ENCODE measurements at places on chromosomes 11 and 22. TPM values are rescaled to one million over a fixed set of nuclear protein-coding genes. Genes with fewer than 3 reads are reported as not detected.

DNA sequence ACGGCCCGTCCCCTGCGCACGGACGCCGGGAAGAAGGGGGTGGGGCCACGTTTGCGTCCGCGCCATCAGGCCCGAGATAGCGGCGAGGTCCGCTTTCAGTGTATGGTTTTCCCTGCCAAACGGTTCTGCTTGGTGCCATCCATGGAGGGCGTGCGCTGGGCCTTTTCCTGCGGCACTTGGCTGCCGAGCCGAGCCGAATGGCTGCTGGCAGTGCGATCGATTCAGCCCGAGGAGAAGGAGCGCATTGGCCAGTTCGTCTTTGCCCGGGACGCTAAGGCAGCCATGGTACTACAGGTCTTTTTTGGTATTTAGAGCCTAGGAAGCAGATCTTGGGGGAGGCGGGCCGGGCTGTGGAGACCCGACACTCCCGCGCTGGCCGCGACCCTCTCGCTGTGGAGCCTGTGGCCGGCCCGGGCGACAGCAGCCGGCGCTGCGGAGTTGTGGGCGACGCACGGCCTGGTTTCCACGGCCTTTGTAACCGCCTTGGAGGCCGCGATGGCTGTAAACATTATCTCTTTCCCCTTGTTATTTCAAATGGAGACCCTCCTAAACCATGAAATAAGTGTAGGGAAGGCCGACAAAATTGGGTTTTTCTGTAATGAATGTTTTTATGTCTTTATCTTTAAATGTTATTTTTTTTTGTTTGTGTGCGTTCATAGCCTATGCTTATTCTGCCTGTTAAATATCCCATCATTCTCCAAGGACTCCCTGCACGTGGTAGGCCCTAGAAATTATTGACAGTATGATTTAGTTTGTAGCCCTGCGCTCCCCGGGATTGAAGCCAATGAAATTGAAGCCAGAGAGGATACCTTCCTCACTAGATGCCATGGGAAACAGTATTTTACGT lies at the start of gene AASDHPPT:
TSS of gene AASDHPPT (plus strand) at position 54 of the 847 bp plus-strand sequence. CDS start at position 103, 49 bp downstream.
- peak; percentile 37 for DNase-seq
- no peaks in the 10 kb centered on the region for H3K27me3 ChIP-seq
- H3K36me3 ChIP-seq, result no peaks in the 10 kb centered on the region
- H3K4me1 ChIP-seq, result peaks cover 5% of the 10 kb centered on the region

The POU2AF1 gene
- 0.90 TPM for total RNA-seq

DNA sequence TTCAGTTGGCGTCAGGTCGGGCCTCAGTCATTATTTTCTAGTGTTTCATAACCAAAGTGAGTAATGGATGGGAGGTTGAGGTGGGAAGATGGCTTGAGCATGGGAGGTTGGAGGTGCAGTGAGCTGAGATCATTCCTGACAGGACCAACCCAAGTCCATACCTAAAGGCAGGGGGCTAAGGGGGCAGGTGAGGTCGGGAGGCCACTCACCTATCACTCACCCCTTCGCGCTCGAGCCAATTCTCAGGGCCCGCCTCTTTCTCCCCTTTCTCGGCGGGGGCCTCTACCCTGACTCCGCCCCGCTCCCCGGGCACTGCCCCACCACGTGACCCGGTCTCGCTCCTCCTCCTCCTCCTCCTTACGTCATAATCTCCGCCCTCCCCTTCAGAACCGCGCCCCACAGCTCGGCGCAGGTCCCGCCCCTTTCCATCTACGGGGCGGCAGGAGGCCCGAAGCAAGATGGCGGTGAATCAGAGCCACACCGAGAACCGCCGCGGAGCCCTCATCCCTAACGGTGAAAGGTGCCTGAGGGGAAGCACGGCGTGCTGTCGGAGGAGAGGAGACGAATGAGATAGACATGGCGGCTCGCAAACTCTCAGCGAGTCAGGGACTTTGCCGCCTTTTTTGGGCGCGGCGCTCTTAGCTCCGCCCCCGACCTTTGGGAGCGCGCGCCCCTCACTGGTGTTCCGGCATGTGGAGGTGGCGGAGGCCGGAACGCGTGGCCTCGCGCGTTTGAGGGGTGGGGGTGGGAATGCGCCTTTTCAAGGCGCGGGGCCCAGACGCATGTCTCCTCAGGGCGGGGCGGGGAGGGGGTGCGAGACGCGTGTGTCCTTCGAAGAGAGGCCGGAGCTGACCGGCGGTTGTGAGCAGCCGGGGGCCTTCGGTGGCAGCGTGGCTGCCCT lies at the start of gene WBP2NL:
TSS of gene WBP2NL (plus strand) at position 428 of the 901 bp plus-strand sequence. CDS start at position 459, 31 bp downstream.
- peak within 1 kb of the TSS; percentile 52 for H3K4me3 ChIP-seq
- DNase-seq, result peak; percentile 50
- H3K4me1 ChIP-seq, result peaks cover 12% of the 10 kb centered on the region
- peak within 1 kb of the TSS; percentile 32 for H3K27ac ChIP-seq
- H3K27me3 ChIP-seq, result peaks cover 23% of the 10 kb centered on the region
- H3K36me3 ChIP-seq, result no peaks in the 10 kb centered on the region

DNA sequence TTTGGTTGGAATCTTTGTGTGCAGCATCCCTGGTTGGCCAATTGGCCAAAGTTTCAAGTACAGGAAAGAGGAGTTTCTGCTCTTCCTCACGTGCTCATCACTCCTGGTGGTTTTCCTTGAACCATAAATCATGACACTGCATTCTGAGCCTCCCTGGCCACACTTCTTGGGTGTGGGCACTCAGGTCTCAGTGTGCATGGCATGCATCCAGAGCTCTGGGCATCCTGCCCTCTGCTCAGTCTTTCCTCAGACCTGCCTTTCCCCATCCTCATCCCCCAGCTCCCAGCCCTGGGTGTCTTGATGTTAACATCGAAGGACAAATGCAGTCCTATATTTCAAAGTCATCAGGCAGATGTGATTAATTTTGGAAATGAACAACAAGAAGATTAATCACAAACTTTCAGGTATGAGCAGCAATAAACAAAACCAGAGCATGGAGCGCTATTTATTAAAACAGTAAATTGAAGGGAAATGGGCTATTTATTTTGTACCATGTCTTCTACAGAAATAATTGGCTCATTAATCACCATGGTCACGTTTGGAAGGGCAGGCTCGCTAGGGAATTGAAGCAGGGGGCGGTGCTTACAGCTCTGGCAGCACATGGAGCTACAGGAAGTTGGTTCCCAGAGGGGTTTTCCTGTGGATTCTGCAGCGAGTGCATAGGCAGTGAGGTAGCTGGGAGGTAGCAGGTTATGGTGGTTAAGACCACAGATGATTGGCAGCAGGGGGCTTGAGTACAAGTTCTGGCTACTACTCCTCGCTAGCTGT lies 89.6 kb downstream of the CSNK2A3 start:
- peaks cover 3% of the 10 kb centered on the region for H3K27me3 ChIP-seq
- peaks cover 6% of the 10 kb centered on the region for H3K4me1 ChIP-seq
- no peak for DNase-seq
- H3K4me3 ChIP-seq, result no peak overlapping the region

DNA sequence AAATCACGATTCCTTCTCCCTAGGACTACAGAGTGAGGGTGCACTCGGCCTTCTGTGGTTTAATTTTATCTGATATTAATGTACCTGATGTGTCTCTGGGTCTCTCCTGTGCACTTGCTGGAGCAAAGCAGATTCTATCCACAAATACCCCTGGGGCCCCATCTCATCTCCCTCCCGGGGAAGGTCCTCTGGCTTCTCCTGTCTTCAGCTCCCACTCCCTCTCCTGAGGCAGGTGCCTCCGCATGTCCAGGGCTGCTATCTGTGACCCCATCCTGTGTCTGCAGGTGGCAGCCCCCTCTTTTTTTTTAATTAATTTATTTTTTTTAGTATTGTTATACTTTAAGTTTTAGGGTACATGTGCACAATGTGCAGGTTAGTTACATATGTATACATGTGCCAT lies 558.7 kb downstream of the BRD1 start:
- H3K36me3 ChIP-seq, result no peaks in the 10 kb centered on the region
- H3K4me1 ChIP-seq, result no peaks in the 10 kb centered on the region
- DNase-seq, result no peak
- H3K27ac ChIP-seq, result no peak overlapping the region

The APOBEC3H gene
- 1.6 TPM for total RNA-seq

The APOBEC3G gene
- 32.3 TPM for total RNA-seq

The KRTAP5-11 gene
- not detected for total RNA-seq

The ZNRF3 gene
- 1.3 TPM for total RNA-seq

The OR4A16 gene
- not detected for total RNA-seq

DNA sequence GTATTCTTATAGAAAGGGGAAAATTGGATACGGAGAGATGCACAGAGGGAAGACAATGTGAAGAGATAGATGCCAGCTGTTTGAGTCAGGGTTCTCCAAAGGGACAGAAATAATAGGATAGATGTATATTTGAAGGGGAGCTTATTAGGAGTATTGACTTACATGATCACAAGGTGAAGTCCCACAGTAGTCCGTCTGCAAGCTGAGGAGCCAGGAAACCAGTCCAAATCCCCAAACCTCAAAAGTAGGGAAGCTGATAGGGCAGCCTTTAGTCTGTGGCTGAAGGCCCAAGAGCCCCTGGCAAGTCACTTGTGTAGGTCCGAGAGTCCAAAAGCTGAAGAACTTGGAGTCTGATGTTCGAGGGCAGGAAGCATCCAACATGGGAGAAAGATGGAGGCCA lies 569.6 kb upstream of the LARGE1 start:
- no peak for DNase-seq
- no peaks in the 10 kb centered on the region for H3K4me1 ChIP-seq
- no peaks in the 10 kb centered on the region for H3K27me3 ChIP-seq
- no peak overlapping the region for H3K4me3 ChIP-seq

The MFRP gene
- not detected for total RNA-seq

The NLRP10 gene
- total RNA-seq, result not detected

DNA sequence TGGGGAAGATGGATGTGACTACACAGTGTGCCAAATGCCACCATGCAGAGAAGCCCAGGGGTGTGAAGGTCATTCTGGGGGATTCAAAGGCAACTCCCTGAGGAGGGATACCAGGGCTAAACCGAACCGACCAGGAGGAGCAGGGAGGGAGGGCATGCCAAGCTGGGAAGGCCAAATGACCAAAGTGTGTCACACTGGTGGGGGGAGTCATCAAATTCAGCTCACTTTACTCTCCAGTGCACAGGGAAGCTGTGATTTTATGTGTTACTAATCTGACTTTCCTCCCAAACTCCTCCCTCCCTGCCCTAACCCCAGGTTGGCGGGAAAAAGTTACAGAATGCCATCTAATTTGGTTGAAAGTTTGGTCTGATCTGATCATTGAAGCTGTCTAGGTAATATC lies 29.7 kb upstream of the TSKU start:
- H3K4me3 ChIP-seq, result no peak overlapping the region
- H3K36me3 ChIP-seq, result no peaks in the 10 kb centered on the region
- no peak for DNase-seq
- no peak overlapping the region for H3K27ac ChIP-seq
- peaks cover 10% of the 10 kb centered on the region for H3K27me3 ChIP-seq
- no peaks in the 10 kb centered on the region for H3K4me1 ChIP-seq

The CPT1B gene
- 8.5 TPM for total RNA-seq

- H3K27me3 ChIP-seq, result peaks cover 4% of the 10 kb centered on the region
- DNase-seq, result no peak
- H3K36me3 ChIP-seq, result no peaks in the 10 kb centered on the region
- no peaks in the 10 kb centered on the region for H3K4me1 ChIP-seq
Measured at GRCh38 chr11:66985508-66986177, 10.5 kb downstream of the C11orf86 start.

DNA sequence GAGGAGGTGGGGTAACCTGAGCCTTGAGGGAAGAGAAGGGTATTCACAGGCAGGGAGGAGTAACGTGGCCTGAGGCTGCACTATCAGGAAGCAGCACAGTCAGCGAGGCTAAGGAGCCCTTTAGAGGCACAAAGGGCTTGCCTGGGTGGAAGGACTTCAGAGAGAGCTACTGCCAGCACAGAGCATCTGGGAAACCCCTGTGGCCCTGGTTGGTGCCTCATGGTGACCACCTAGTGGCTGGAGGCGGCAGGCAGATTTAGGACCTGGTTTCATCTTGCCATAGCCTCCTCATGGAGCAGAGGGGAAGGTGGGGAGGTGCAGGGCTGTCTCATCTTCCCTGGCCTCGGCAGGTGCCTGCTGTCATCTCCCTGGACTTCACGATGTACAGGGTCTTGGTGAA lies 64.5 kb downstream of the MPPED1 start:
- H3K36me3 ChIP-seq, result no peaks in the 10 kb centered on the region
- H3K4me3 ChIP-seq, result no peak overlapping the region
- H3K4me1 ChIP-seq, result peaks cover 11% of the 10 kb centered on the region
- no peak for DNase-seq
- H3K27me3 ChIP-seq, result peaks cover 2% of the 10 kb centered on the region

The CSTF3 gene
- 23.3 TPM for total RNA-seq

Measured in thymus (tissue), 14 donors.